ENCODE measurements at places on chromosomes 2 and 18. TPM values are rescaled to one million over a fixed set of nuclear protein-coding genes. Genes with fewer than 3 reads are reported as not detected.

DNA sequence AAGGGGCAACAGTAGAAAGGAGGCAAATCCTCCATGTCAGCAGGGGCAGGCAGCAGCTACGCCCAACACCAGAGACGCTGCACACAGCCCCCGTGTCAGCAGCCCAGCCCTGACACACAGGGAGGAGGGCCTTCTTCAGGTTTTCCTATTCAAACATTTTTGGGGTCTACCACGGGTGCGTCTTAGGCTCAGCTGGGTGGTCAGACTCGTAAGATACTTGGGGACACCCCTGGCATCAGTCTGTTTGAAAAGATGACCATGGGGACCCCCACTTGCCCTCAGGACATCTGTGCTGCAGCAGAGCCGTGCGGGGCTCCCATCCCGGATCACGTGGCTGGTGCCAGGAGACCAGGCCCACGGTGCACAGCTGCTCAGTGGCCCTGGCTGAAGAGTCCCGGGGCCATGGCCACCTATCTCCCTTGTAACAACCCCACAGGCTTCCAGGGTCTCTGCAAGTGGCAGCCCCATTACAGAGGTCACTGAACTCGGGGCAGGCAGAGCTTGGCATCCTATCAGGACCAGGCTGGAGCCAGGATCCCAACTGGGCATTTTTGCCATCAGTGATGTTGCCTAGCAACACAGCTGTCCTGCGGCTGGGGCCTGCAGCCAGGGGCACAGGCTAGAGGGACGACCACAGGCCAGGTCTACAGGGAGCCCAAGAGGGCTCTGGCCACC is 82.5 kb downstream of the EDAR start:
- no peaks in the 10 kb centered on the region for H3K4me1 ChIP-seq
- no peaks in the 10 kb centered on the region for H3K27me3 ChIP-seq
- no peak overlapping the region for H3K27ac ChIP-seq
- DNase-seq: no peak

GRCh38 chr18:12410081-12410481 is 2.4 kb downstream of the PRELID3A start:
- no peaks in the 10 kb centered on the region for H3K36me3 ChIP-seq
- DNase-seq: no peak

- H3K27me3 ChIP-seq: no peaks in the 10 kb centered on the region
- peaks cover 6% of the 10 kb centered on the region for H3K36me3 ChIP-seq
- peak; percentile 22 for DNase-seq
- no peak overlapping the region for H3K27ac ChIP-seq
- H3K4me1 ChIP-seq: peaks cover 2% of the 10 kb centered on the region
- no peak overlapping the region for H3K4me3 ChIP-seq
Observed at GRCh38 chr2:127044977-127045661, 61.8 kb downstream of the BIN1 start.

- DNase-seq: no peak
- H3K27me3 ChIP-seq: no peaks in the 10 kb centered on the region
- no peak overlapping the region for H3K27ac ChIP-seq
- peaks cover 24% of the 10 kb centered on the region for H3K36me3 ChIP-seq
- no peak overlapping the region for H3K4me3 ChIP-seq
Observed at GRCh38 chr2:43585708-43586107, 10.1 kb downstream of the THADA start.

Gene PER2
- 27.1 TPM for total RNA-seq

Gene RNU2-63P
- total RNA-seq: 3.9 TPM

Gene ST6GAL2
- 4.0 TPM for total RNA-seq
